ENCODE measurements at places on chromosomes 6 and 20.

- DNase-seq, result peak; percentile 71
Measured at GRCh38 chr6:14524319-14524718, 406.7 kb downstream of the CD83 start.

- DNase-seq, result peak; percentile 77
Measured at GRCh38 chr6:111918825-111919224, 45.6 kb upstream of the FYN start.

DNA sequence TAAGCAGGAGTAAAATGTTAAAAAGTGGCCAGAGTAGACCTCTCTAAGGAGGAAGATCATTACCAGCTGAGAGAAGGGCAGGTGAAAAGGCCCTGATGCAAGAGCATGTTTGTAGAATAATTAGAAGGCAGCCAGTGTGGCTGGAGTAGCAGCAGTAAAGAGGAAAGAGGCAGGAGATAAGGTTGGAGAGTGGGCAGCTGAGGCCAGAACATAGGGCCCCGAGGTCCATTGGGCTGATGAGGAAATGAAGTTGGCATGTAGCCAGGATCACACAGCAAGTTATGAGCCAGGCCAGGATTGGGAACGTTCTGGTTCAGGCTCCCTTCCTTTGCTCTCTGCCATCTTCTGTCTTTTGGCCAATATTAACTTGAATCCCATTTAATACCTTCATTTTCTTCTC is 51.6 kb downstream of the RALY start:
- DNase-seq, result no peak

DNA sequence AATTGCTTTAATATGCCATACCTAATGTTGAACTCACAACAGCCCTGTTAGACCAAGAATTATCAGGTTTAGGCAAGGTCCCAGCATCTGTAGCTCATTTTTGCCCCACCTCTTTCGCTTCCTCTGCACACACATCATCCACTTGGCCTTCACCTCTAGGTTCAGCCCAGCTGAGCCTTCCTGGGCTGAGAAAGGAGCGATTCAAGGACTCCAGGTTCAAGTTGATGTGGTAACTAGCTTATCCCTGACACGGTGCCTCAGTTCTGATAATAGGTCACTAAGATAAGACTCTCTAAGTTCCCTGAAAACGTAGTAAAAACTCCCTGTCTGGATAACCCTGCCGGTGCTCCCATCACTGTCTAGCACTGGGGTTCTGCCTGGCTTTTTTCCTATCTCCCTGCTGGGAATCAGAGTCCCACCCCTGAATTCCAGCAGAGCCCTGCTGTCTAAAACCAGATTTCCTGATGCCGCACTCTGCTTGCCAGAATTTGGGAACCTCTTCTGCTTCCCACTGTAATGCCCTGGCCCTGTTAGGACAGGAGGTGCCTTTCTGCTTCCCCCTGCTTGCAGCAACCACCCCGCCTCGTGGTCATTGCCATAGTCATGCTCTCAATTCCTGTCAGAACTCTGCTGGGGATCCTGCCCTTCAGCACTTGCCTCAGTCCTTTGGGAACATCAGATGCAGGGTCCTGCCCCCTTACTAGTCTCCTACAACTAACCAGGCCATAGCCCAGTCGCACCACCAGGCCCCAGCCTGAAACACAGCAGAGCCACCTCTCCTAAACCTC is 47.6 kb downstream of the ALDH8A1 start:
- no peak for DNase-seq

DNA sequence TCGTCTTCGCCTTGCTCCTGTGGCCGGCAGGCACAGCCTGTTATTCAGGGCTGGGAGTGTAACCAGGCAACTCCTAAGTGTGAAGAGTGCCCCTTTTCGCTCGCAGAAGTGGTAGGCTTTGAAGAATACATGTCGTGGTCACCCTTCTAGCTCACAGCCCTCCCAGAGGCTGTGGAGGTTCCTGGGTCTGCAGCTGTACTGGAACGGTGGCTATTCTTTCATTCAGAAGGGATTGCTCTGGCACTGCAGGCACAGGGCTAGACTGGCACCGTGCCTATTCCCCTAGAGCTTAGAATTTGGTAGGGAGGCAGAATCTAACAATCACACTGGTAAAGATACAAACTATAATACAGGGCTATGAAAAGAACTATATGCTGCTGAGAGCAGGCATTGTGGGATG is 1.1 kb upstream of the SRSF12 start:
- no peak for DNase-seq

GRCh38 chr20:48627737-48628128 is 200.1 kb downstream of the PREX1 start:
- DNase-seq, result no peak

DNA sequence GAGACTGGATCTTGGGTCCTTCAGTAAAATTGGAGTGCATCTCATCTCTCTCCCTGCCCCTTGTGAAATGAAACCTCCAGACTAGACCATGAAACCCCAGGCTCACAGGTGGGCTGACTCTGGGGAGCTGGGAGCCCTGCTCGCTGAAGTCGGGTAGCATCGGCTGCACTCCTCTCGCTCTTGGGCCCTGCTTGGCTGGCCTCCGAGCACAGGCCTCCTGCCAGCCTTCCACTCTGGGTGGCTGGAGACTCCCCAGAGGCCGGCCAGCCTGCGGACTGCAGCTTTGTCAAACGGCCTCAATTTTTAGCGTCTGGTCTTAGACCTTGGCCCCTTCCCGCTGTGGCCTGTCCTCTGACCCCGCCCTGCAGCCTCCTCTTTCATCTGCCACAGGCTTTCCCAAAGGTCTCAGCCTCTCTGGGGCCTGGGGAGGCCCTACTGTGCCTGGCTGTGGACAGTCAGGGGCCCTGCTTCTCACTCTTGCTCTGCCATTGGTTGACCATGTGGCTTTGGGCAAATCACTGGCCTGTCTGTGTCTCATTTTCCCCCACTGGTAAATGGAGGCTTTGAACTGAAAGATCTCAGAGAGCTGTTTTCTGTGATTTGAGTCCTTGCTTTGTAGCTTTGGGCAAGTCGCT is 45.1 kb downstream of the SRC start:
- no peak for DNase-seq

DNA sequence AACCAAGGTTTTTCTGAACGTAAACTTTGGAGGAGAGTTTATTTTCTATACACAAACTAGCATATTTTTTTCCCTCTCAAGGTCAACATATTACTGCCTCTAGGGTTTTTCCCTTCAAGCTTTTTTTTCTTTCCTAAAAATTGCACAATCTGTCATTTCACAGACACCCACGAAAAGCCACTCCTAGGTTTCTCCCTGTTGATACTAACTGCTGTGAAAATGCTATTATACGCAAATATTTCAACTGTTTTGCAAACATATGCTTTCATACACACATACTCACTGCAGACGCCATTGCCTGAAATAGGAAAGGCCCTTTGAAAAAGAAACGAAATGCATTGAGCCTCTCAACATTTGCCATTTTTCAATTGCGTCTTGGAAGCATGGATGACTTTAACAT is 333.0 kb downstream of the CD83 start:
- no peak for DNase-seq

DNA sequence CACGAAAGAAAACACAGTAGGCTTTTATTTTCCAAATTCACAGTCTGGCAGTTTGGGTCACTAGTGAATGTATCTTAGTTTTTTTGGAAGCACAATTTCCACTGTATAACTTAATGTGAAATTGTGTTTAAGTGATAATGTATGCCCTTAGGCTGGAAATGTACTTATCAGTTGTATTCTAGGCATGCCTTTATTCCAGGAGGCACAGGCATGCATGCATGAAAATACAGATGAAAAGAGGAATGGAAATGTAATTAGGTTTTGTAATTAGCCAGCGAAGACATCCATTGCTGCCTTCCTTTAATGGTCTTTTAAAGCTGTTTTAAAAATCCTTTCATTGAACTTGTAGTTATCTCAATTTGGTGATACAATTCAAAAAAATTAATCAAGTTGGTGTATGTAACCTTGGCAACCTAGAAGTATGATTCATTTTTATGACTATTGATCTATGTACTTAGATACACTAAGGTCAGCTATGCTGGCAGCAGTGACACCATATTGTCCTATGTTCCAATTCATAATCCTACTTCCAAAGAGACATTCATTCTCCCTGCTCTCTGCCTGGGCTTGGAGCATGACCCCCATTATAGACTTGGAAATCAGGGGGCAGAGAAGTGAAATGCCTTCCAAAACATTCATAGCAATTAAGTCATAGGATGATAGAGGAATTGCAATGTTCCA is 73.1 kb downstream of the SNAP25 start:
- DNase-seq, result no peak

- DNase-seq, result peak; percentile 62
Measured at GRCh38 chr6:113857556-113858479, 673 bp downstream of the MARCKS start.

DNA sequence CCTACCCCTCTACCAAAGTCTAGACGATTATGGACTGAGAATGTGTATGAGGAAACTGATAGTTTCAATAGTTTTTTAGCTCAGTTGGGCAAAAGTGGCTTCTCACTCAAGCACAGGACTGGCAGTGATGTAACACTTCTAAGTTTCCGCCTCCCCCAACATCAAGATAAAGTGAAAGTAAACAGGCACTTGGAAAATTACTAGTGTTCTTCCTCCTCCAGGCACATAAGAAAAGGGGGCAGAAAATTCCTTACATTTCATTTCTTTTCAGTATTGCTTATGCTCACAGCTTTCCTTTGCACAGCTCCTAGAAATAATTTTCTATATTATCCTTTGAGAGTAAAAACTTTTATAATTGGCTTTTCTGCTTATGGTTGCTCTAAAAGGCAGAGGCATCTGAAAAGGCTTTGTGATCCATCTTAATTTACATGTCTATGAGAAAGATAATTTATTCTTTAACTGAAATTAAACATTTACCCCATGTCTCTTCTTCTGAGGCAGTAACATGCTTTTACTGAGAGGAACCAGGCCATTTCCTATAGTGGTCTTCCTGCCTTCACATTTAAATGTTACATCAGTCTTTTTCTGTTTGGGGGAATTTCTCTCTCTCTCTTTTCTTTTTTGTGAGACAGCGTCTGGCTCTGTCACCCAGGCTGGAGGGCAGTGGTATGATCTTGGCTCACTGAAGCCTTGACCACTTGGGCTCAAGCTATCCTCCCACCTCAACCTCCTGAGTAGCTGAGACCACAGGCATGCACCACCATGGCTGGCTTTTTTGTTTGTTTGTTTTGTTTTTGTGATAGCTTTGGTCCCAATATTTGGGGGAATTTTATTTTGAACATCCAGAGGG is 65.0 kb upstream of the EEF1A1 start:
- DNase-seq, result peak; percentile 84
